ENCODE measurements at places on chromosomes 6 and 20.

DNA sequence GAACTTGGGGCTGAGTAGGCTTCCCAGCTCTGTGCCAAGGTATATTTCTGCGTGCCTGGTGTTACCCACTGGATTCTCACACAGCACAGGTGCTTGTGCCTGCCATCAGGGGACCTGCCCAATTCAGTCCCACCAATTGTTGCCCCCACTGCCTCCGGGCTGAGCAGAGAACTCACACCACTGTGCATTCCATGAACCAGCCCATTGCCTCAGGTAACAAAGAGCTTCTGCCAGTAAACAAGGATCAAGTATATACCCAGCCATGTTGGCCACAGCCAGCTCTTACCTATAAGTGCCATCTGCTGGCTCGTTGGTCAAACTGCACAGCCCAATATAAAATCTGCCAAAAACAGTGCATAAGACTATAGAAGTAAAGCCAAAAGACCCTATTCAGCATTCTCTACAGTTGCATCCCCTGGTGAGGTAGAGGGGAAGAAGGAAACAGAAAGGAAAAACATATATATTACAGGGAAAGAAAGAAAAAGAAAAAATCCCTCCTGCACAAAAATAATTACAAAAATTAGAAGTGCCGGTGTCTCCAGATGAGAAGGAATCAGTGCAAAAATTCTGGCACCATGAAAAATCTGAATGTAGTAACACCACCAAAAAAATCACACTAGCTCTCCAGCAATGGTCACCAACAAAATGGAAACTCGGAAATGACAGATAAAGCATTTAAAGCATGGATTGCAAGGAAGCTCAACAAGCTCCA, 241.4 kb downstream of the IBTK start:
- peak; percentile 24 for DNase-seq

- no peak for DNase-seq
These were observed 119.7 kb downstream of the PSMB1 start for GRCh38 chr6:170433163-170434116.

DNA sequence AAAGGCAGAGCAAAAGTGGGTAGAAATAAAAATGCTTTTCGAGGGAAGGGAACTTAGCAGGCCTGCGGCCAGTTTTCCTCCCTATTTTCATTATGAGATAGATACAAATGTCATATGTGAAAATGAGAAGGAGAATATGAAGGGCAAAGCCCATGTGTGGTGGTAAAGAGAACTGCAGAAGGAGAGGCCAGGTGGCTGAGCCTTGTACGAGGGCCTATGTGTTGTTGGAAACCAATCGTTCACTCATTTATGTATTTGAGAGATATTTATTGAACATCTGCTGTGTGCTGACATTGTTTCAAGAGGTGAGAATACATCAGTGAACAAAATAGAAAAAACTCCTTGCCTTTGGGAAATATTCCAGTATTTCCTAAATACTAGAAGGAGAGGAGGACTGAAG, 147.7 kb downstream of the SH3BGRL2 start:
- DNase-seq: no peak

DNA sequence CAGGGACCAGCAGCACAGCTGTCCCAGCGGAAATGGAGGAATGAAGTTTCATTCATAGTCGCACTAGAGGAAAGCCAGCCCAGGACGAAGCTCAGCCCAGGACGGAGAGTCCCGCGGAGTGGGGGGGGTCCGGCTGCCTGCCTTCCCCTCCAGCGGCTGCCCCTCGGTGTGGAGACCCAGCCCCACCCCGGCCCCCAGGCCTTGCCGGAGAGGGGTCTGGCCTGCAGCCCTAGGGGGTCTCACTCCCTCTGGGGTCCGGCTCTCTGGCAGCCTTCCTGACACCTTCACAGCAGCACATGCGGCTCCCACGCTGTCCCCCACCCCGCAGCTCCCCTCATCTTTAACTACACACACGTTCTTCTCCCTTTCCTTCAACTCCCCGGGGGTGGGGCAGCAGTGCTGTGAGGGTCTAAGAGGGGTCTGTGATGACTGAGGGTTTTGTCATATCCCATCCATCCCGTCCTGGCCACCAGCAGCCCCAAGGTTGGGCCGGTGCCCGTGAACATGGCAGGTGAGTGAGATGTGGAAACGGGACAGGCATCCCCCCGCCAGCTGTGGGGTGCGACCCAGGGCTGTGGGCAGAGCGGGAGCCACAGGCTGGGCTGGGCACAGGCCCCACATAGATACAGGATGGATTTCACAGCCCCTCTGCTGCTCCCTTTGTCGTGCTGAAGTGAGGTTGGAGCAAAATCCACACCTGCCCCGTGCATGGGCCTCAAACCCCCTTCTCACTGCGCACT, 41.8 kb downstream of the DLL1 start:
- no peak for DNase-seq

- DNase-seq: no peak
These were observed 954.7 kb upstream of the MAN1A1 start for GRCh38 chr6:120304223-120304622.

- peak; percentile 23 for DNase-seq
These were observed 86.9 kb downstream of the RAMACL start for GRCh38 chr6:166499350-166500163.

- no peak for DNase-seq
These were observed 871.8 kb upstream of the SLC35B3 start for GRCh38 chr6:9307187-9307586.

DNA sequence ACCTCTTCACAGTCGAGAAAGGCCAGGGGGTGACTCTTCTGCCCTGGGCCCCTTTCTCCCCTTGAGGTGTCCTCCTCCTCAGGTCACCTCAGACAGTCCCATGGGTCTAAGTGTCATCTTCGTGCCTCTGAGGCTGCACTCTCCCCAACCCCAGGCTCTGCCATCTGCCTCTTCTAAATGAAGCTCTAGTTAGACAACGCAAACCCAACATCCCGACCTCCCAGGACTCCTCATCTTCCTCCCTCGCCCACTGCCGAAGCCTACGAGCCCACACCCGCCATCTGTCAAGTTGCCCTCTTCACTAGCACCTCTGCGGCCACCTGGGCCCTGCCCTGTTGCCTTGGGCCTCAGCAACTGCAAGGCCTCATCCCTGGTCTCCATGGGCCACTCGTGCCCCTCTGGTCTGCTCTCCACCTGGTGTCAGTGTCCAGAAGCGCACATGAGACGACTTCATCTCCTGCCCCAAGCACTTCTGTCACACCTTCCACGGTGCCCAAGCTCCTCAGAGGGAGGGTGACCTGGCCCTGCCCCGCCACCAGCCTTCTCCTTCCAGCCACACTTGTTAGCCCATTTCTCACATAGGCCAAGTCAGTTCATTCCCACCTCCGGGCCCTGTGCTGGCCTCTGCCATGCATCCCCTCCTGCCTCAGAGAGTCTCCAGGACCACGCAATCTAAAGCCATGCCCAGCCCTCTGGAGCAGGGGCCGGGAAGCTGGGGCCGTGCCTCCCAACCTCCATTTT, 53.8 kb downstream of the RRBP1 start:
- no peak for DNase-seq

DNA sequence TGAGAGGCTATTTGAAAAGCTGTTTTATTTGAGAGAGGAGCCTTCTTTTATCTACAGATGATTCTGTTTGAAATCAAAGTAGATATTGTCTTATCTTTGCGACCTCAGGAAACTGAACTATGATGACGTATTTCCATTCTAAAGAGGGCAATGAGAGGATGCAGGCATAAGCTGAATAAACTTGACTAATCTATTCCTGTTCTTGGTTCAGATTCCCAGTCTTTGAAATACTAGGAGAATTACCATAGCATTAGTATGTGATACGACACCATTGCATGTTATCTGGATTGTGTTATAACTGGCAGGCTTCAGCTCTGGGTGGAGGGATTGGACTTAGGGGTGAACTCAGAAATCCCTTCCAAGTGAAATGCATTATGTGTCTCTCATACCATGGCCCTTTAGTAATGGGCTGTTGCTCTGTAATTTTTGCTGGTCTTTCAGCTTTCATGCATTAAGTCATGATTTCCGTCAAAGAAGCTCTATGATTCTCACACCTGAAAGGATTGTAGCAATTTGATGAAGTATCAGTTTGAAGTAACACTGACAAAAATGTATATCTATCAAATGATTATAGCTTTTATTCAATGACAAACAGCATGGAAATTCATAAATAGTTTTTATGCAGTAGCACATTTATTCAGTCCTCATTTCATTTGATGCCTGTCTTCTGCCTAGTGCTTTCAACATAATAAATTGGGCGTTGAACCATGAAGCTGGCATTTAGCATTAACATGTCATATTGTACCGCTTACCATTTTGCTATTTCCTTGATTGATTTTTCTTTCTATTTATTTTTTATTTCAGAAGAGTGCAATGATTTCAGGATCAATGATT, 138.4 kb upstream of the SPACA1 start:
- no peak for DNase-seq

DNA sequence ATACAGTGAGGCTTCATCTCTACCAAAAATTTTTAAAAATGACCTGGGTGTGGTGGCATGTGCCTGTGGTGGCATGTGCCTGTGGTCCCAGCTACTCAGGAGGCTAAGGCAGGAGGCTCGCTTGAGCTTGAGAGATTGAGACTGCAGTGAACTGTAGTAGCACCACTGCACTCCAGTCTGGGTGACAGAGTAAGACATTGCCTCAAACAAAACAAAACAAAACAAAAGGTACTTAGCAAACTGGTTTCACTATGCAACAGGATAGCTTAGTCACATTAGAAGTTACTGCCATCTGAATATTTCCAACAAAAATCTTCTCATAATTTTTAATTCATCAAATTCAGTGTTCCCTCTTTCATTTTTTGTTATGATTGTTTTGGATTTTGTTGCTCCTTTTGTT, 137.9 kb downstream of the QRSL1 start:
- DNase-seq: no peak

- peak; percentile 54 for DNase-seq
These were observed at the start of gene SNX21 for GRCh38 chr20:45833030-45833882. SNX21 (plus strand) TSS chr20:45833799; CDS start chr20:45833920, 121 bp downstream.

- DNase-seq: no peak
These were observed 58.5 kb downstream of the MRPL14 start for GRCh38 chr6:44068607-44069296.

GRCh38 chr6:39876826-39877225, 57.4 kb downstream of the MOCS1 start:
- DNase-seq: no peak

GRCh38 chr6:193180-193579, 99.1 kb upstream of the DUSP22 start:
- DNase-seq: no peak

GRCh38 chr6:104795363-104795762, 64.4 kb downstream of the HACE1 start:
- no peak for DNase-seq

- DNase-seq: no peak
These were observed 116.5 kb upstream of the EDN1 start for GRCh38 chr6:12173661-12174060.

DNA sequence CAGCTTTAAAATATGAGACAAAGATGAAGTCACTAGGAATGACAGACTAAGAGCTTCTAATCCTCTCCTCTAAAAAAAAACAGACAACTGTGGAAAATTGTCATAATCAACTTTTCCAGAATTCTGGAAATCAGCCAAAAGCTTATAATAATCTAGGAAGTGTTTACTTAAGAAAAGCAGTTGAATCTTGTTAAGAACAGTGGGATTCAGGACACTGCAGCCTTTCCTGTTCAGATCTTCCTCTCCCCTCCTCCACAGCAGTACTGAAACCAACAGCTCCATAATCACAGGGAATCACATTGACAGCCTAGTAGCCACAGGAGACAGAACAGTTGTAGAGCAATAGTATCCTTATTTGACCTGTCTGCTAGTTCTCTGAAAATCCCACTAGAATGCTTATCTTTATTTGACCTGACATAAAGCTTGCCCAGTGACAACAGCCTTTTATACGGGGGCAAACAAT, 41.6 kb downstream of the IBTK start:
- DNase-seq: no peak

GRCh38 chr6:42368181-42368580, 83.5 kb downstream of the TRERF1 start:
- DNase-seq: peak; percentile 71

DNA sequence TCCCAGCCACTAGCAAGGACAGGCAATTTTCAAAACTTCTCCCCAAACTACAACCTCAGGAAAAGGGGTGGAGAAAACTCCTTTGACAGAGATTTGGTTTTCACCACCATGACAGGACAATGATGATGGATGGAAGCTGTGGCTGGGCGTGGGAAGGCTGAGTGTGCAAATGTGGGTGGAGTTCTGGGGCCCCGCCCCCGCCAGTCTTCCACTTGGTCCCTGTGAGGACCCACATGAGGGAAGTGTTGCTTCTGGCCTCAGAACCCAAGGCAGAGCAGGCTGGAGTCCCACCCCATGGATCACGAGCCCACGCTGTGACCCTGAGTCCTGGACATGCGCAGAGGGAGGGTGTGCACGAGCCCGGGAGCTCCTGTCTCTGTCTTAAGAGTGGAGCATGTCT, 21.5 kb upstream of the MRGBP start:
- DNase-seq: no peak

DNA sequence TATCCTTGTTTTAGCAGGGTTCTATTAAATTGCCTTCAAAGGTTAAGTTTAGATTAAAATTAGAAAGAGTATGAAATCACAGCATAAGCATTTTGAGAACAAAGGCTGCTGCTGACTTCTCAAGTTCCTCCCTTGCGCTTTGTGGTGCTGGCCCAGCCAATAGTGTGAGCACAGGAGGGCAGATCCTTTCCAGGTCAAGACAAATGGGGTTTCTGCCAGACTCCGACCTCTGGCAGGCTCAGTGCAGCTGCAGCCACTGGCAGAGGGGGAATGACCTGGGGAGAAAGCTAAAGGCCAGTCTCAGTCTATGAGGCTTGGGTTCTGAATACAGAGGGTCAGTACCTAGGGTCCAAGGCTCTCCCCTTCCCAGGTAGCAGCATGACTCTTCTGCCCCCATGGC, 27.0 kb downstream of the CLIC5 start:
- DNase-seq: no peak

DNA sequence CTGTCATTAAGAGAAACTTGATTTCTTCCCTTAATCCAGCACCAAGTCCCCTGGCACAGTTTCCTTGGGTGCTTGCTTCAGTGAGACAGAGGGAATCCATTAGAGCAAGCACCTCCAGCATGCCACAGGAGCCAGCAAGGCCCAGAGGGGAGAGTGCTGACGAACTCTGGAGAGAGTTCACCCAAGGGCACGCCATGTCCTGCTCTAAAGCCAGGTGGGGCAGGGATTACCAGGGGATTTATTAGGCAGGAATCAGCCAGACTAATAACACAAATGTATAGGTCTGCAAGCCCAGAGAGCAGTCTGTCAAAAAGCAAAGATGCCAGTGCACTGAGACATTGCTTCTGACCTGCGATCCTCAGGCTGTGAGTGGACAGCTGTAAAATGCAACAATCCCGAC, 155.4 kb upstream of the SYNDIG1 start:
- no peak for DNase-seq

Measured in GM06990 (cell line).